ENCODE measurements at places on chromosomes 4 and X.

DNA sequence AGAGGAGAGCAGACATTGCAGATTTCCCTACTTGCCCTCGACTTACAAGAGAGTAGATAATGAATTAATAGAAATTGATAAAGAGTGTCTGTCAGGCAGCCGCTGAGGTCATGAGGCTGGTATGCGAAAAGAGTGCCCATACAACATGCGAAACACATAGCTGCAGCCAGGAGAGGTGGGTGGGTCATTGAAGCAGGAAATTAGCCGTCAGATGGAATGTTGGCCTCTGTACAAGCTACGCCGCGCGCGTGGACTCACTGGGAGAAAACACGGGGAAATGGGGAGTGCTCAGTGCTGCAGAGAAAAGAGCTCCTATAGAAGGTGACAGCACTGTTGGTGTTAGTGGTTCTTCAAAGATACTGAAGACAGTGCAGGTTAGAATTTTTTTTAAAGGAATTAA lies 125.1 kb downstream of the RAPGEF2 start:
- DNase-seq, result peak; percentile 10

DNA sequence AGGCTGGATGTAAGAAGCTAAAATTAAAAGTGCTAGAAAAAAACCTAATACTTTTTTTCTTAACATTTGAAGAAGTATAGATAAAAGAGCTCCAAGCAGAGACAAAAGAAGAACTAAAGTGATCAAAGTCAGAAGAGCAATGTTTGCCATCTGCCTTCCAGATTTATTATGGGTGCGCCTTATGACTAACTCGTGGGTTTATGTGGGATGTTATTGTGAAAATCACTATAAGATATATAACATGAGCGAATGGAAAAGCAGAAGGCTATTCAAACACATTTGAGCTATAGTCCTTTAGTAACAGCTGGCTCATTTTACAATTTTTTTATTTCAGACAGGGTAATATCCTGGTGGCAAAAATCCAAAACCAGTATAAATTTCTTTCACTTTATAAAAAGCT lies 1040.7 kb downstream of the RAPGEF2 start:
- no peak for DNase-seq

DNA sequence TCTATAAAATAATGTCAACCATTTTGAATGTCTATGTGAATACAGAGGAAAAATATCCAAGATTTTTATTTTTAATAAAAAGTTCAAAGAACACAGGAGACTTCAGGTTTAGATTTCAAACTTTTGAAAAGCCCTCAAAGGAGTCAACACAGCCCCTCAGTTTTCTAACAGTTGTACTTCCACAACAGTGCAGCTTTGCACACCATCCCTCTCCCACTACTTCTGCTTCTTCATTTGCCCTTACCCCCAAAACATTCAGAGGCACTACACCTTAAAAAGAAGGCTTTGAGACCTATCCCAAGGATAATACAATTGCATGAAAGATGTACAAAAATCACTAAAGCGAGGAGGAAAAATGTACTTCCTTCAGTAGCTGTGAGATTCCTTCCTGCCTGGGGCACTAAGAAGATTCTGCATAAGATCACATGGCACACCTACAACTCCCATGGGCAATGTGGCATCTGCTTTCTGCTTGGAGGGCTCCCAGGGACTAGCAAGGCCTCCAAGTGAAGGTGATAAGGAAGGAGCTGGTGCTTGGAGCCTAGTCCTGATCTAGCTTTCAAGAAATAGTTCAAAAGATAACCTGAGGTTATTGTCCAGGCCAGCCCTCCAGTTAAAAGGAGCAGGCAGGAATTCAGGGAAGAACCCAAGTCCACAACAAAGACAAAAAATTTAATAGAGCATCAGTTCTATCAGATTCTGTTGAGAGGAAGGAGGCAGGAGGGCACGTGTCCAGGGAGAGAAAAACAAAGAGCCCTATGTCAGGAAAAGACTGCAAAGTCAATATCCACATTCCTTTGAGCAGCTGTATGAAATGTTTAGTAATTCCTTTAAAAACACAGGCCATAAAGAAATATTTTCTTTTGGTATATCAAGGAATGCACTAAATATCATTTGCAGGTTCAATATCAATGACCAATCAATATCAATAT lies 19.1 kb downstream of the ARAP2 start:
- no peak for DNase-seq

DNA sequence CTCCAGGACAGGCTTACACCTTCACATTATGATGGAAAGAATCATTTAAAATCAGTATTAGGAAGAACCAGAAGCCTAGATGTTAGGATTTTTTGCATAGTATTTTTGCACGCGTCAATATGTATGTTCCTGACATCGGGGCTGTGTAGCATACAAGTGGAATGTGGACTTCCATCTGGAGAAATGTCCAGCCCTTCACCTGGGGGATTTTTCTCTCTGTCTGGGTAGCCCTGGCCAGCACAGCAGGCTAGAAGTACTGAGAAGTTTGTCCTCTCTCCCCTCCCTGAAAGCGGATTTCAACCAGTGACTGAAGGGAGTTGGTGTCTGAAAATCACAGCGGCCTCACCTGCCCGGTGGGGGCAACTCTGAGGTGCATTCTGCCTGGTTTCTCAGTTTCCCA lies 10.4 kb upstream of the KLHL8 start:
- no peak for DNase-seq

DNA sequence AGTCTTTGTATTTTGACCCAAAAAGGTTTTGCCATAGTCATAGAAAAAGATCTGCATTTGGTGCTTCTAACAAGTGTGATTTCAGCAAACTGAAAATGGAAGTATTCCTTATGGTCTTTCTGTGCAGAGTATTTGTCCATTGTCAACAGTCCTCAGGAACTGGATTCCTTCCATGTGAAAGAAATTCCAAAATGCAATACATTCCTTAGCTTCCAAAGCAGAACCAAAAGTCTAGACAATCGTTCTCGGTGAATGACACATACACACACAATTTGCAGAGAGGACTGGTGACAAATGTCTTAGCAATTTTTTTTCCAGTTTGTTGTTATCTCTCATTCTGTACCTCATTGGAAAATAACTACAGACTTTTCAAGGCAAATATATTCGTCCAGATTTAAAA lies 562.2 kb upstream of the SLIT2 start:
- DNase-seq, result no peak

DNA sequence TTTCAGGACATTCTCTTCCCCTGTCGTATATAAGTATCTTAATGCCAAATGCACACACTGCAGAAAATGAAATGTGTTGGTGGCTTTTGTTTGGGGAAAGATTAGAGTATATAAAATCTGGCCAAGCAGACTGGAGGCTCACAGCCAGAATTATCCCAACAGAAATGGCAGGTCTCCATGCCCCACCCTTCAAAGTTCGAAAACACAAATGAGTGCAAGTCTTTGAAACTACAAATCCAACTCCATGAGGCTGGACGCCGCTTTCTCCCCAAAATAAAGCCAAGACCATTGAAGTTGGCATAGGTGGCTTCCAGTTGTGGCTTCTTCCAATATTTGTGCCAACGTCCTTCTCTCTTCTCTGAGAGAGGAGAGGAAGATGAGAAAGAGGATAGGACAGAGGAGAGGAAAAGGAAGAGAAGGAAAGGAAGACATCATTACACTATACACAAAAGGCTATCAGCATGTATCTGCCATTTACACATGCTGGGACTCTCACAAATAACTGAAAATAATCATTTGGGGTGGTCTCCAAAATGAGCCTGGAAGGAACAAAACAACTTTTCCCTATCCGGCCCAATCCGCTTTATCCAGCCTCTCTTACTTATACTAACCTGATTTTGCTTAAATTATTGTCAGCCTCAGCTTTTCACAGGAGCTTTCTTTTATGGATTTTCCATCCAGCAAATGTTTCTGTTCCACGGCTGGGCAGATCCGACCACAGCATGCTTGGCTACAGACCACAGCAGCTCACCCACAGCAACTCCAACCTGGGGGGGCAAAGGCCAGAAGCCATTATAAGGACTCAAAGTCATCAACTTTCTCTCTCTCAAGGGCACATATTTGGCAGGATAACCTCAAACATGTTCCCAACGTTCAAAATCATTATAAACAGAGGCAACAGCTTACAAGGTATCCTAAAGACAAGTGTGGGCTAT lies 71.7 kb downstream of the APBB2 start:
- DNase-seq, result no peak

DNA sequence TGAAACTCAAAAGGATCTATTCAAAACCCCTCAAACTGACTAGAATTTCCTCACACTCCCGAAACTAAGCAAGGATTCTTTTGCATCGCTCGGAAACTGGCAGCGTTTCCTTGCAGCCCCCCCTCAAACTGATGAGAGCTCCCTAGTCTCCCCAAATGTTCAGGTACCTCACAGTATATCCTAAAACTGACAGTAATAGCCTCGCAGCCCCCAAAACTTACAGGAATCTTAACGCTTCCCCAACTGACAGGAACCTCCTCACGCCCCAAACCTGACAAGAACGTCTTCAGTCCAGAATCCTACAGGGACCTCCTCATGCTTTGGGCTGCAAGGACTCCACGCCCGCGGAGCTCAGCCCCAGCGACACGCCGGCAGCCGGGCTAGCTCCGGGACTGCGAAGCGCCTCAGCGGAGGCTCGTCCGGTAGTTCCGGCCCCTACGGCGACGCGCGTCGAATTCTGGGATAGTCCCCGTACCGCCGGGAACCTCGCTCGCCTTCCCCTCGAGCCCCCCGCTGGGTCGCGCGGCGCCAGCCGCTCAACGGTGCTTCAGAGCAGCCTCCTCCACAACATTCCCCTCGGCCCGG lies 640 bp downstream of the PHF8 start:
- no peak for DNase-seq

DNA sequence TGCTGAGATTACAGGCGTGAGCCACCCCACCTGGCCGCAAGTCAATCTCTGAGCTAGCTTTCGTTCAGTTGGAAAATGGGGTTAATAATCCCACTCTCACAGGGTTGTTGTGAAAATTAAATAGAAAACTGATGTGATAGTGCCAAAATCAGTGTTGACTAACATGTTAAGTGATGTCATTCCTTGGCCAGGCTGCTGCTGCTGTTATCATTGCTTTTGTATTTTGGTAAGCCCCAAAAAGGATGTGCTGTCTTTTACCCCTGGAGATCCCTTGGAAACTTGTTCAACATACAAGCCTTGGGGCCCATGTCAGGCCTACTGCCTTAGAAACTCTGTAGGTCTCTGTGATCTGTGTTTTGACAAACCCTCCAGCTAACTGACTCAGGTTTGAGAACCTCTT lies 106.3 kb downstream of the AFF1 start:
- no peak for DNase-seq

DNA sequence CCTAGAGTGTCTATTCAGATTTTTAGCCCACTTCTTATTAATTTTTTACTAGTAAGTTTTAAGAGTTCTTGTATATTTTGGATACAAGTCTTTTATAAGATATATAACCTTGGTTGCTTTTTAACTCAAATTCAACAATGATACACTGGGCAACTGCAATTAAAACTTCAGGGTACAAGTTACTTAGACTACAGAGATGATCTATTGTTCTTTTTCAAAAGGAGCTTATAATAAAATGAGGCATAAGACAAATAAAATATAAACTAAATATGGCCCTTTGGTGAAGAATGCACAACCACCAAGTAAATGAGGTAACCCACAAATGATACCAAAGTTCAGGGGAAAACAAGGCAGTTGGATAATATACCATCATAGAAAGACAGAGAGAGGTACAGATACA lies 37.6 kb upstream of the CXCL6 start:
- no peak for DNase-seq
